GM12865 (cell line): ENCODE measurements at places on chromosomes 5 and 9.

DNA sequence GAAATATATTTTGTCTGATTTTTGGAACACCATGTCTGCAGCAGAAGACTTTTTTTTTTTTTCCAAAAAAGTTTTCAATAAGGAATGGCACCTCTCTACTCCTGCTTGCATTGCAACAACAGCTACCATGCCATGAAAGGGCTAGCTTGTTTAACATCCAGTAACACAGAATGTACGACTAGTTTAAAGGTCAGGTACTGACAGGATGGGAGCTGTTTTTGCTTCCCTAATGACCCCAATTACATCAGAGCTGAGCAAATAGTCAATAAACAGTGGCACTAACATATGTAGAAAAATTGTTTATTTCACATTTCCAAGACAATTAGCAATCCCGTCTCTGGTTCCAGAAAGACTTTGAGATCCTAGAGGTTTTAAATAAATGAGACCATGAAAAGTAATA, 693.8 kb downstream of the NR2F1-AS1 start:
- DNase-seq = no peak

- no peak for DNase-seq
Observed at GRCh38 chr5:142667831-142668230, 18.1 kb downstream of the FGF1 start.

DNA sequence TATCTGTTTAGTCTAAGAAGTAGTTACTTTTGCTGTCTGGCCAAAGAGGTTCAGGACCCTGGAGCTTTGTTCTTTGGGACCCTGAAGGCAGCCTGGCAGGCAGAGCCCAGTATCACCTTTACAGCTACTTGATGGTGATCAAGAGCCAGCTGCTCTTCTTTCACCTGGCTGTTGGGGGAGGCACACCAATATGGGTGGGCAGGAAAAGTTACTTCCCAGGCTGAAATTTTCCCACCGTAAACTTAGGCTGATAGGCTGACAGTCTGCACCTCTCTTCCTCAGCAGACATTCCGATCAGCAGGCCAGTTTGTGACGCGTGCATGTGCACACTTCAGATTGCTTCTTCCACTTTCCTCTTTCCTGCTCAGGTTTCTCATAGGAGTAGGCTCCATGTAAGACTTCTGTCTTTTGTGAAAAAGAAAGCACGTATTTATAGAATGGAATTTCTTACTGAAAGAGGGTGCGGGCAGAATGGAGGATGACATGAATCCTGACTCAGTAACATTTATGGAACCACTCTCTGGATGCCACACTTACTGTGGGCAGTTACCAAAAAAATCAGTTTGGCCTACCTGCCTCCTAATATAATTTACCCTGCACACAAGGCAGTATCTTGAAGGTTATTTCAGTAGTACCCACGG, 223.9 kb upstream of the DMRT1 start:
- no peak for DNase-seq

DNA sequence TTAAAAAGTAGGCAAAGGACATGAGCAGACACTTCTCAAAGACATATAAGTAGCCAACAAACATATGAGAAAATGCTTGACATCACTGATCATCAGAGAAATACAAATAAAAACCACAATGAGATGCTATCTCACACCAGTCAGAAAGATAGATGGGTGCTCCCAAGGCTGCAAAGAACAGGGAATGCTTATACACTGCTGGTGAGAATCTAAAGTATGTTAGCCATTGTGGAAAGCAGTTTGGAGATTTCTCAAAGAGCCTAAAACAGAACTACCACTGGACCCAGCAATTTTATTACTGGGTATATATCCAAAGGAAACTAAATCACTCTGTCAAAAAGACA, 154.2 kb downstream of the NDUFS4 start:
- no peak for DNase-seq

GRCh38 chr5:65078331-65078730, 309.6 kb downstream of the CWC27 start:
- no peak for DNase-seq

- no peak for DNase-seq
Observed at GRCh38 chr9:105269593-105269992, 25.1 kb downstream of the SLC44A1 start.
